ENCODE measurements at places on chromosomes 12 and 14.
A peak's percentile ranks its signal among the peaks of the same experiment; 100 is the strongest.

DNA sequence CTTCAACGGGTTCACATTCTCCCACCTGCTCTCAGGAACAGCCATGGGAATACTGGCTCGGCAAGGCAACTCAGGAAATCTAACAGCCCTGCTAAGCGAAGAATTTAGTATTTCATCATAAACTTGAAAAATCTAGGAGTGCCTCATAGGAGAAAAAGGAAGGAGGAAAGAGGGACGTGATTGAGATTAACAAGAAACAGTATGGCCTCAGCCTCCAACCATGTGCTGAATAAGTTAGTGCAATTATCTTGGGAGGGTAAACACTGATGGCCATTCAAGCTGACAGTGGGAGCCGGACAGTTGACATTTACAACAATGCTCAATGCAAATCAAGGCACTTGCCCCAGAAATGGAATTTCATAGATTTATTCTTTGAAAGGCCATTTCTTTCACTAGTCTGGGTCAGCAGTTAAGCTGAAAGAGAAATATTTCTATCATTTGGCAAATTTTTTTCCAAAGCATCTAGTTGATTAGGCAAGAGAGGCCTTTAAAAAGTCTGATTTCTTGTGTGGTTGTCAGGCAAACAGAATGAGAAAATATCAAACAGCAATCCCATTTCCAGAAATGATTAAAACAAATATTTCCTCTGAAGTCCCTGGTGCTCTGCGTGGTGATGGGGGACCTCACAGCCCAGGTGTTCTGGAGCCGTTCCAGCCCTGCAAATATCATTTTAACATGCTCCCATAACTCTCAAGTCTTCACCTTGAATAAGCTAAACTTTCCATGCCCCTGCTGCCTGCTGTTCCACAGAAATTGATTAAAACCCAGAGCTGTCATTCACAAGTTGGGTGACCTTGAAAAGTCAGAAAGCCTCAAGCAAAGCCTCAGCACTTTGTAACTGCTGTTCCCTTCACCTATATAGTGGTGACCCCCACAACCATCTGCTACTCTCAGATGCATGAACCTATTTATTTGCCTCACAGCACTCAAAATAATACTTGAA, 121.6 kb downstream of the PHLDA1 start:
- peak; percentile 23 for DNase-seq

DNA sequence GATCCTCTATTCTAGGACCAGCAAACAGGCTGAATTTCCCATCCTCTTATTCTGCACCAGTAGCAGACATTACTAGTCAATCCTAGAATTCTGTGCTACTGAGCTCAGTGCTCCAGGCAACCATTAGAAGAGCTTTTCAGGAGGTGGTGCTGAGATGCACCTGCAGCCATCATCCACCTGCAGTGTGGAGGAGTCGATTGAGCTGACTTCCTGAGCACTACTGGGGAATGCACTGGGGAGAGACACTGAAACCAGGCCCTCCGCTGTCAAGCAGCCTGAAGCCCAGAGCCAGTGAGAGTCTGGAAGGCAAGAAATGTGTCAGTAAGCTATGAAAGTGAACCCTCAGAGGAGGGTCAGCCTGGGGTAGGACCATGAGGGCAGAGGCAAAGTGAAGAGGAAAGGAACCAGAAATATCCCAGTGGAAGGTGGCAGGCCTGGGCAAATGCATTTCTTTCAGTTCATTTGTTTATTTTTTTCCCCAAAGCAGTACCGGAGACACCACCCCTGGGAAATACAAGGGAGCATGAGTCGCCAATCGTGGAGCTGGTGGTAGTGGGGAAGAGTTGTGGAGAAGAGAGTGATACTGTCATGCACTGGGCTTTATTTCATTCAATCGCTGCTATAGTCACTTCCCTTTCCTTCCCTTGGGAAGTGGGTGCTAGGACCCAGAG, 23.0 kb upstream of the SERPINA4 start:
- no peak for DNase-seq

DNA sequence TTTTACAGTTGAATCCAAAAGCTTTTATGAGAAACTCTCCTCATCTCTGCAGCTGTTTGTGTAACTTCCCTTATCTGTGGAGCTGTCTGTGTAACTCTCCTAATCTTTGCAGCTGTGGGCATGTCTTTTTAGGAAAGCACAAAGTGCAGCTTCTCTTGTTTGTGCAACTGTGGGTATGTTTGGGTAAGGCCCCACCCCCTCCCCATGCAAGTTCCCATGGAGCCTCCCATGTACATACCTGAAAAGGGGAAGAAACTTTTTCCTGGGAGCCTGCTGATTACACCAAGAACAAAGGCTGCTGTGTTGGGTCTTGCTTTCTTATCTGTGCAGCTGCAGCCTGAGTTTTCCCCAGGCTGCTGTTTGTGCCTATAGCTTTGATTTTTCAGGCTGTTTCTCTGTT, 42.7 kb upstream of the CDKN3 start:
- DNase-seq: no peak

DNA sequence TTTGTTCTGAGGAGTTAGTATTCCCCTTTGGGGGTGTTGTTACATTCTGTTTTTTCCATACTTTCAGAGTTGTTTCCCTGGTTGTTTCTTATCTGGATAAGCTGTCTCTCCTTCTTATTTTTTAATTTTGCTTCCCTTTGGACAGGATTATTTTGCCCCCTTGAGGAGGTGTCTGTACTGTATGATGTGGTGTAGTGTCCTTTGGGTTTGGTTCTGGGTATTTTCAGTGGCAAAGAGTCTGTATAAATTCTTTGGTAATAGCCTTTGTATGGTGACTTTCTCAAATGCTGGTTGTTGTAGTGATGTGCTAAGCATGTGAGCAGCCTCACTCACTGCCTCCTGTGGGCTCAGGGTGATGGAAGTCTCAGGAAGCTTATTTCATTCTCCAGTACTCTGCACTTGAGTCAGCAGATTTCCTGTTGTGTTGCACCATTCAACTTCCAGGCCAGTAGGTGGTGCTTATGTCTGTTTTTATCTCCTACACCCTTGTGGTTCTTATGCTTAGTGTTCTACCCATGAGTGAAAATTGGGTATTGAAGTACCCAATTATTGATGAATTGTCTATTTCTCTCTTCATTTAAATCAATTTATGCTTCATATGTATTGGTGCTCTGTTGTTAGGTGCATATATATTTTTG, 103.3 kb upstream of the PMCH start:
- peak; percentile 81 for DNase-seq

- no peak for DNase-seq
Measured at GRCh38 chr14:35243956-35244355, 48.2 kb upstream of the PSMA6 start.

DNA sequence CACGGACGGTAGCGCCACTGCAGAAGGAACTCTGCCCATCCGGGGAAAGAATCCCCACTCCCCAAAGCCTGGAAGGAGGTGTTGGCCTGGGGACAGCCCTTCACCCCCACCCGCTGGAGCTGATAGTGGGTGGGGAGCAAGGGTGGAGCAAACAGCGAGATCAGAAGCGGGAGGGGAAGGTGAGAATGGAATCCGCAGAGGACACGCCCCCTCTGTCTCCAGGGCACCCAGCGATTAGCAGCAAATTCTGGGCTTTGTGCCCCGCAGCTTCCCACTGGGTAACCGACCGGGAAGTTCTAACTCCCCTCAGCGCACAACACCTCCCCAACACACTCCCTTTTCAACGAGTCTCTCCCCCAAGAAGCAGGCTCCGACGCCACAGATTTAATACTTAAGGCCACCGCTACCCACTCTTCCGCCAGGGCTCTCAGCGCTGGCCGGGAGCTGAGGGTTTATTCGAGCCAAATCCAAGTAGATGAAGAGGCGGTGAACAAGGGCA, 1.4 kb downstream of the SLC25A29 start:
- DNase-seq: peak; percentile 97

GRCh38 chr14:39182770-39183684, 8.0 kb downstream of the PNN start:
- DNase-seq: no peak

- no peak for DNase-seq
Measured at GRCh38 chr12:82625523-82625922, 61.2 kb upstream of the TMTC2 start.

GRCh38 chr14:64762044-64763034, 58.1 kb downstream of the PLEKHG3 start:
- peak; percentile 93 for DNase-seq

DNA sequence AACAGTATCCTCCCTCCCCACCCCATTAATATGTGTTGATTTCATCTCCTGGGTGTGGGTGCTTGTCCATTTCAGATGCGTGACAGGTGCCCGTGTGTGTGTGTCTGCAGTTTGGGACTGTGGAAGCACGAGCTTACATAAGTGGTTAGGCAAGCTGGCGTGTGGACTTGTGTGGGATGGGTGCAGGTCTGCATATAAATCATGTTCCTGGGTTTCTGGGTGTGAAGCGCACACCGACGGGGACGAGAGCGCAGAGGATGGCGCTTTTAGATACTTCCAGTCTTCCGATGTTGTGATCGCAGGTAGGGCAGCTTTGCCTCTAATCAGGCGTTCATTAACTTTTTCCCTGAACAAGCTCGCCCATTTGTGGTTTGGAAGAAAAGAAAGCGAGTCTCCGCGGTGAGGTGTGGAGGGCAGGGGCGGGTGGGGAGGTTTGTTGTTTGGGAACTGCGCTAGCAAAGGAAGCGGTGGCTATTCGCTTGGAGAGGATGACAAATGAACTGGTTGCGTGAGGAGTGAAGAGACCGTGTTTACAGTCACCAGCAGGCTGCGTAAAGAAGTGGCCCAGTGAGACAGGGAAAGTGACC, 865 bp downstream of the RGS6 start:
- DNase-seq: no peak
